ENCODE measurements at places on chromosomes 7 and 10.

DNA sequence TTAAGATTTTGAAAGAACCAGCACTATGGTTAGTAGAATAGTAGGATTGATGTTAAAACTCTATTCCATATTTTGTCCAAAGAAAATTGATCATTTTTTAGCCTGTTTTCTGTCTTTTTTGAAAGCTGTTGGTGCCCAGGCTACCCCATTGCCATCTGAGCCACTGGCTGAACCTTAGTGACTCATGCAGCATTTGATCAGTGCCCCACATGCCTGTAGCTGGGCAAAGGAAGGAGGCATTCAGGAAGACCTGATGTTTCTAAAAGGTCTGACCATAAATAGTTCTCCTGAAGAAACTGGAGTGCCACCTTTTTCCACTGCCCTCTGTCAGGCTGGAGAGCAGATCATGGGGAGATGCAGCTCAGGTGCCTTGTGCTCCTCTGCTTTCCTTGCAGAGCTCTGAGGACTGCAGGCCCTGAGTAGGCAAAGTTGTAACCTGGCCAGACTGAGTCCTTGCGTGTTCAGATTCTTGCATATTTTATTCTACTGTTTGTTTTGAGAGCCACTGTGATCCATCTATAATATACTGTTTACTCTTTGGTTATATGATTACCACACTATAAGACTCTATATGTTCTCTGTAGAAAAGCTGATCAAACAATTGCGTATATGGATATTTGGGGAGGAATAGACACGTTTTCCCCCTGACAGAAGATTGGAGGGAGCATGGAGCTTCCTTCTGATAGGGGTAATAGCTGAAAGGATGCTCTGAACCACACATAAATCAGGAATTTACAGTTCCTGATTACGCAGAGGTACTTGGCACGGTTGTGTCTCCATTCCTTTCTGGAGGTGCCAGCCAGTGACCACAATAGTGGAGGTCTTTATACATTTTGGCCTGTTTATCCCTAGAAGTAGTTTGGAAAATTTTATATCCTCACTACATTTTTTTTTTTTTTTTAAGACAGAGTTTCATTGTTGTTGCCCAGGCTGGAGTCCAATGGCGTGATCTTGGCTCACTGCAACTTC lies 48.9 kb upstream of the GJD4 start:
- DNase-seq, result no peak

GRCh38 chr10:132420981-132421846 lies 24.2 kb downstream of the PWWP2B start:
- peak; percentile 71 for DNase-seq

DNA sequence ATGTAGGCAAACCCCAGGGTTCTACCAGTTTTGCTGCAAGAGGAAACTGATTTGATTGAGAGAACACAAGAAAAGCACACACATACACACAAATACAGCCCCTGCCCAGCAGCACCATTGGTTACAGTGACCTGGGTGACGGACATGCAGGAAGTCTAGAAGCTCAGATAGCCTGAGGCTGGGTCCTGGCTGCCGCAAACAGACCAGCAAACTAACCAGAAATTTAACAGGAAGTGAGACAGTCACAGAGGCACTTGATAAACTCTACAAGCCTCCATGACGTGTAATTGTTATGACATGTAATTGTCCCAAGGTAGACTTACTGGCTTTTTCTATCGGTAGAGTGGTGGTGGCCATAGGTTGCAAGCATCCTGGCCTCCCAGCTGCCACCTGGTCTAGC lies 58.9 kb downstream of the PRKAR2B start:
- DNase-seq, result peak; percentile 34

GRCh38 chr10:122373721-122374120 lies 787 bp upstream of the PLEKHA1 start:
- DNase-seq, result peak; percentile 8

DNA sequence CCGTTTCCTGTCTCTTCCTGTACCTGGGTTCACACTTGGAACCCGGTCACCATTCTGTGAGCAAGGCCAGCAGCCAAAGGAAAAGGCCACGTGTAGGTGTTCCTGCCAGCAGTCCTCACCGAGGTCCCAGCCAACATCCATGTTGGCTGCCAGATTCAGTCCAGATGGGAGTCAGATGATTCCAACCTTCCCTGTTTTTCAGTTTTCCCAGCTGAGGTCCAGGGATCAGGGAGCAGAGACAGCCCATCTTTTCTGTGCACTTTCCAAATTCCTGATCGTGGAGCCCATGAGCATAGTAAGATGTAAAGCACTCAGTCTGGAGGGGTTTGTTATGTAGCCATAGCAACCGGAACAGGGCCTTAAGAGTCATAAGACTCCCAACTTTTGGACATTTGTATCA lies 3.9 kb upstream of the PVRIG start:
- no peak for DNase-seq

GRCh38 chr7:120567204-120567603 lies 290.7 kb downstream of the TSPAN12 start:
- DNase-seq, result no peak

GRCh38 chr10:5234106-5234860 lies 37.6 kb downstream of the AKR1C4 start:
- no peak for DNase-seq

- DNase-seq, result no peak
Observed at GRCh38 chr7:13044309-13044708, 356.9 kb downstream of the ARL4A start.

- no peak for DNase-seq
Observed at GRCh38 chr10:123068087-123068853, 59.5 kb downstream of the ACADSB start.

- DNase-seq, result no peak
Observed at GRCh38 chr7:698515-699475, 27.7 kb upstream of the DNAAF5 start.

DNA sequence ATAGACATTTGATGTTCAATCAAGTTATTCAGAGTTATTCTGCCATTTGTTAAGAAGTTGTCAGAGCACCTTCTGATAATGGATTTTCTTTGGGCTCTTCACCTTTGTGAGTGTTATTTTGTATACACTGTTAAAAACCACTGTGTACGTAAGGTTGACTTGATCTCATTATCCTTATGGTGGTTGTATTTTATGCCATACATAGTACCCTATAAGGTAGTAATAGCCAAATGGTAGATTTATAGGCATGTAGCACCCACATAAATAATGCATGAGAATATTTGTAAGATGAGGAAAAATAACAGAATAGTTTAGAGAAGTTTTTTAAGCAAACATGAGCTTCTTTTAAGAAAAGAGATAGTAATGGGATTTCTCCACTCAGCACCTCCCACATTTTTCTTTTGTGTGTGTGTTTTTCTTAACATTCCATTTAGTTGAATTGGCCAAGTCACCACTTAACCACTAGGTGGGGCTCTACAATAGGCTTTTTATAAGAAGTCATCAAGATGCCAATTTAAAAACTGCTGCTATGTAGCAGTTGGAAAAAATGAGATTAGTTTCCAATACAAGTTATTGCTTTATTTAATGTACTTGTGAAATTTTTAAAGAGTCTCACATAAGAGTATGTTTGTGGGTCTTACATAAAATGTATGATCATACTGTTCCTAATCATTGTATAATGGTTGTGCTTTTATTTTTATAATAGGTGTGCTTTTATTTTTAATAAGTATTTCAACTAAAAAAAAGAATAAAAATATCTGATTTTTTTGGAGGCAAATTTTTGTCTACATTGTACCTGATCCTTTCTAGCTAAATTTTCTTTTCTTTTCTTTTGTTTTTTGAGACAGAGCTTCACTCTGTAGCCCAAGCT lies 41.1 kb upstream of the STMP1 start:
- DNase-seq, result peak; percentile 49

- DNase-seq, result no peak
Observed at GRCh38 chr7:28705350-28705749, 252.8 kb downstream of the TRIL start.

- DNase-seq, result no peak
Observed at GRCh38 chr10:112356686-112357085, 17.2 kb upstream of the ACSL5 start.

- no peak for DNase-seq
Observed at GRCh38 chr7:69764147-69764546, 165.9 kb downstream of the AUTS2 start.

GRCh38 chr7:16347827-16348192 lies 73.5 kb downstream of the CRPPA start:
- no peak for DNase-seq

GRCh38 chr10:71283410-71283809 lies 35.6 kb upstream of the SLC29A3 start:
- DNase-seq, result no peak

- DNase-seq, result no peak
Observed at GRCh38 chr7:116232920-116233319, 22.6 kb downstream of the TES start.

GRCh38 chr10:80252296-80252887 lies 37.1 kb downstream of the MAT1A start:
- no peak for DNase-seq

GRCh38 chr7:28355635-28356319 lies 56.5 kb upstream of the CREB5 start:
- no peak for DNase-seq

DNA sequence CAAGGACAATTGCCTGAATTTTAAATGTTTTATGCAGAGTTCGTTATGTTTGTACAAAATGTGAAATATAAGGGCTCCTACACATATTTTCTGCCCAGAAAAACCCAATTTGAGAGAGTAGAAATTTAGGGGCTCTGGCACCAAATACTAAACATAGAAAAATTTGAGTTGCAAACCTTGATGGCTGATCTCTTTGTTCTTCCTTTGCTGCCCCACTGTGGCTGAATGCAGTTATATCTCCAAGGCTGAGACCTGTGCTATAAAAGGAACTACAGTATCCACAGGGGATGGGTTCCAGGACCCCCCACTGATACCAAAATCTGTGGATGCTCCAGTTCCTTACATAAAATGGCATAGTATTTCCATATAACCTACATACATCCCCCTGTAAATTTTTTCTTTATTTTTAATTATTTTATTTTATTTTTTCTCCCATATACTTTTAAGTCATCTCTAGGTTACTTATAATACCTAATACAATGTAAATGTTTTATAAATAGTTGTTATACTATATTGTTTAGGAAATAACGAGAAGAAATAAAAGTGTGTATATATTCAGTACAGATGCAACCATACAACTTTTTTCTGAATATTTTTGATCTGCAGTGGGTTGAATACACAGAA lies 22.5 kb downstream of the CFAP43 start:
- DNase-seq, result peak; percentile 18

DNA sequence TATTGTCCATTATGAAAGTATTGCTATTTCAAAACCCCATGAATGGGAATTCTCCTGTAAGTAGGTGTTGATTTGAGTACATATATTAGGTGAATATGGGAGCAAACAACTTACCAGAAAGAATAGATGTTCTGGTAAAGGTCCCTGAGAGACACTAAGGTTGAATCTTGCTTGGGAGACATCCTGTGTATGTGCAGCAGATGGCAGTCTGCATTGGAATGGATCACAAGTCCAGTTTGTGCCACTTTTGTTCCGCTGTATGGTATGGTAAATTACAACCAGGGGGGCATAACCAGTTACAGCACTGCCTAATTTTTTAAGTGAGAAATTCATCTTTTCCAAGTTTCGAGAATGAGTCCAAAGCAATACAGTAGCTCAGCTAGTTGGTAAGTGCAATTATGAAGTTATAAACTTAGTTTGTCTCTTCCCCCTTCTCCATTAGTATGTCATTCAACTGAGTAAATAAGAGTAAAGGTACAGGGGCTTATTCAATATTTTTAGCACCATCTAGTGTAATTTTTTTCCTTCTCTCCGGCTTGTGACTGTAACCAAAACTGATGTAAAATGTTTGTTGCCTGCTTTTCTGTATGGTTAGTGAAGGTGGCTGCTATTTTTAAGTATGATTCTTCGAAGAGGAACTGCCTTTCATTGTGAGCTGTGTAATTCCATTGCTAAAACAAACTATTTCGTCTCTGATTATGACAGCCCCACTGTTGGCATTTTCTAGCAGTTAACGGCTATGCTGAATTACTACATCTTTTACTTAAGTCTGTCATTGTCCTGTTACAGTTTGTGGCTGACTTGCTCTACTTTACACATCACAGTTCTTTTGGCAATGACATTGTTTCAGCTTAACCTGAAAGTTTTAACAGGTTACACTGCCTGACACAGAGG lies 2.8 kb downstream of the MCU start:
- DNase-seq, result no peak

GRCh38 chr10:89064748-89065147 lies 74.2 kb downstream of the FAS start:
- no peak for DNase-seq

- no peak for DNase-seq
Observed at GRCh38 chr10:62626079-62626478, 178.4 kb upstream of the ADO start.

GRCh38 chr7:91112902-91113341 lies 151.3 kb upstream of the FZD1 start:
- DNase-seq, result no peak

DNA sequence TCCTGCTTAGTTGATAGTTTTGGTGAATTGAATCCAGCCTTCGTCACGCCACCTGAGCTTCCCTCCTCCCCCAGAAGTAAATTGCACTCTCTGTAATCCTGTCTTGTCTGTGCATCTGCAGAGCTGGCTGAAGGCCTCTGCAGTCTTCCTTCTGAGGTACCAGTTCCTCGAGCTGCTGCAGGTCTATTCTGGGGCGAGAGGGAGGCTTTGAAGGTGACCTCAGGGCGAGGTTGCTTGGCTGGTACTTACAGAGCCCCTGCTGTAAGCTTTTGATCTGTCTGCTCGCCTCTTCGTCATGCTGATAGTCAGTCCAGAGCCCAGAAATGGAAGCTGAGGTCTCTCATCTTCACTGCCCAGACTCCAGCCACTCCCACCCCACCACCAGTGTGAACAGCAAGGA lies 513.6 kb upstream of the FOXK1 start:
- no peak for DNase-seq

- DNase-seq, result no peak
Observed at GRCh38 chr10:97016728-97017473, 168.9 kb downstream of the SLIT1 start.

GRCh38 chr10:119360181-119360921 lies 153.0 kb downstream of the GRK5 start:
- no peak for DNase-seq
